ENCODE measurements at places on chromosomes 7 and 10.

GRCh38 chr10:120530699-120531098, 73.7 kb downstream of the PLPP4 start:
- DNase-seq = no peak

- DNase-seq = no peak
These were observed 60.3 kb downstream of the ATOH7 start for GRCh38 chr10:68171539-68172080.

DNA sequence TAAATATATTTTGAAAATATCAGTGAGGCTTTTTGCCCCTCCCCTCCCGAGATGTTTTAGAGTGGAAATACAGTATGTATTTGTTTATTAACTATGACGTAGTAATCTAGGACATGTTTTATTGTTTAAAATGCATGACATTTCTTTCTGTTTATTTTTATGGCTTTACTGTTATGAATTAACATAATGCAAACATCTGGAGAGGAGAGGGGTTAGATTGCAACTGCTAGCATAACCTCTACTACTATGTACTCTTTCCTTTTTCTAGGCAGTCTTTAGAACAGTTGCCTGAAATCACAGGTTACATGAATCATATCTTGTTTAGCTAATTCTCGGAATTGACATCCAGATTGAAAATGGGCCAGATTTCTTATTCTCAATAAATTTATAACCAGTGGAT, 7.4 kb downstream of the BTAF1 start:
- no peak for DNase-seq

- peak; percentile 84 for DNase-seq
These were observed 102.3 kb downstream of the JAZF1 start for GRCh38 chr7:28078036-28078901.

All from NB4 (cell line).